Naive thymus-derived CD8-positive, alpha-beta T cell (primary cell): ENCODE measurements at places on chromosomes 7 and 10. TPM values are rescaled to one million over a fixed set of nuclear protein-coding genes. Genes with fewer than 3 reads are reported as not detected.

DNA sequence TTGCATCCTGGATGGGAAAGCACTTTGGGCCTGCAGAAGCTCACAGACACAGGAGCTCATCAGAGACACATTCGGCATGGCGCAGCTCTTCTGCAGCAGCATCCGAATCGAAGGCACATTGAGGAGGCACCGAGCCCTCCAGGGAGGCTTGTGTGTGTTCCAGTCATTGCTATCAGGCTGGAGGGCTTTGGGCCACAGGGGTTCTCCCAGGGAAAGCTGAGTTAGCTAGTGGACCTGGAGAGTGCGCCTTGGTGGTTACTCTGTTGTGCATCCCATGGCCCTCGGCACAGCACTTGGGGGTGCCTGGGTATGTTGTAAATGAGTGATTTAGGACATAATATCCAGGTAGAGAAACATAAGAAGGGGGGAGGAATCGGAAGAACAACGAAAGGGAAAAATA is 388.7 kb upstream of the RNF32 start:
- no peaks in the 10 kb centered on the region for H3K4me1 ChIP-seq
- no peaks in the 10 kb centered on the region for H3K36me3 ChIP-seq
- DNase-seq = no peak

- H3K4me1 ChIP-seq = no peaks in the 10 kb centered on the region
- no peak overlapping the region for H3K27ac ChIP-seq
- no peaks in the 10 kb centered on the region for H3K27me3 ChIP-seq
- H3K4me3 ChIP-seq = no peak overlapping the region
- H3K36me3 ChIP-seq = no peaks in the 10 kb centered on the region
These were observed 806.5 kb downstream of the PHTF2 start for GRCh38 chr7:78605119-78605518.

- no peaks in the 10 kb centered on the region for H3K36me3 ChIP-seq
- no peak overlapping the region for H3K4me3 ChIP-seq
- H3K27ac ChIP-seq = no peak overlapping the region
- peaks cover 9% of the 10 kb centered on the region for H3K4me1 ChIP-seq
- DNase-seq = no peak
- peaks cover 4% of the 10 kb centered on the region for H3K27me3 ChIP-seq
These were observed 282.8 kb downstream of the RPS24 start for GRCh38 chr10:78316451-78316931.

DNA sequence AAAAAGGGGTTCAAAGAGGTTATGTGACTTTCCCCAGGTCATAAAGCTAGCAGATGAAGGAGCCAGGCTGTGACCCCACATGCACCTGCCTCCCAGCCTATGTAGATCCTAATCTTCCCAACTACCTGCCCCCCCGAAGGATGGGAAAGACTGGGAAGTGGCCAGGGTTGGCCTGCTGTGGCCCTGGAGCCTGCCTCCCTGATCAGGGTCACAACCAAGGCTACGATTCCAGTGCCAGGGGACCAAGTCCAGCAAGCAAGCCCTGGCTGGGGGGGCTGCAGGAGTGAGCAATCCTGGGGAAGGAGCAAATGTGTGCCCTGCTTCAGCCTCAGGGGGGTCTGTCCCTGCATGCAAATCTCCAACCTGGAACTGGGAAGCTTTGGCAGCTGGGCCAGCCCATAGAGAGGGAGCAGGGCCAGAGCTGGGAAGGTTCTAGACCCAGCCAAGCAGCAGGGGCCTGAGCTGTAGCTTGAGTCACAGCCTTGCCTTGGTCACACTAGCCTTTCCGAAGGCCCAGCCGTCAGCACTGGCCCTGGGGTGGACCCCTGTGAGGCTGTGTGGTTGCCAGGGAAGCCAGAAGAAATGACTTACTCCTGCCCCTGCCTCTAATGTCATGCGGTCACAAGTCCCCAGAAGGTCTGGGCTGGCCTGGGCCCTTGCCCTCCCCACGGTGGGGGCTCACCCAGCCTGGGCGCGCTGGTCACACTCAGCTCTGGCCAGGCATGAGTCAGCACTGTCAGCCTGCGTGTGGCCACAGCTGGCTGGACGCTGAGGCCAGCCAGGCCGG is 96.4 kb upstream of the ZMIZ1 start:
- H3K27me3 ChIP-seq = no peaks in the 10 kb centered on the region
- H3K27ac ChIP-seq = no peak overlapping the region
- H3K4me3 ChIP-seq = peak overlapping the region; percentile 79
- H3K4me1 ChIP-seq = peaks cover 18% of the 10 kb centered on the region
- H3K36me3 ChIP-seq = no peaks in the 10 kb centered on the region

- no peaks in the 10 kb centered on the region for H3K27me3 ChIP-seq
- H3K36me3 ChIP-seq = no peaks in the 10 kb centered on the region
- no peak for DNase-seq
- no peaks in the 10 kb centered on the region for H3K4me1 ChIP-seq
- no peak overlapping the region for H3K27ac ChIP-seq
- no peak overlapping the region for H3K4me3 ChIP-seq
These were observed 118.1 kb downstream of the SRI start for GRCh38 chr7:88101769-88102168.

Gene SLC26A5
- not detected for total RNA-seq

Gene HYAL4
- total RNA-seq = not detected
